Activated CD8-positive, alpha-beta memory T cell treated with anti-CD3 and anti-CD28 coated beads for 24 hours (primary cell): ENCODE measurements at places on chromosomes 3 and 15.

DNA sequence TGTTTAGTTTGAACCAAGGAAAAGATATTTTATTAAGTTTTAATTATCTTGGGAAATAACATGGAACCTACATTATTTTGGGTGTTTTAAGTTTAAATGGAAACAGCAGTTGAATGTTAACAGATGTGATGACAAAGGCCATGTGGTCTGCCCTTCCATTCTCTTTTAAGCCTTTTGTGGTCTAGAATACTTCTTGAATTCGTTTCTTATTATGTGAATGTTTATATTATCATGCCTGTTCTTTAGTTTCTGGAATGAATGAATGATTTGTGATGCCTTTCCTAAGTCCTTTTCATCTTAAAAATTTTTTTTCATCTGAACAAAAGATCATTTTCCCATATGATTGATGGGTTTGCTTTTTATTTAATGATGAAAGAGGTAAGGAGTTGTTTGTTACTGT, 44.6 kb downstream of the SNRK start:
- no peak for DNase-seq

GRCh38 chr3:5294356-5294755, 106.8 kb downstream of the EDEM1 start:
- DNase-seq, result no peak

GRCh38 chr3:129440618-129441190, 680 bp downstream of the IFT122 start:
- no peak for DNase-seq

DNA sequence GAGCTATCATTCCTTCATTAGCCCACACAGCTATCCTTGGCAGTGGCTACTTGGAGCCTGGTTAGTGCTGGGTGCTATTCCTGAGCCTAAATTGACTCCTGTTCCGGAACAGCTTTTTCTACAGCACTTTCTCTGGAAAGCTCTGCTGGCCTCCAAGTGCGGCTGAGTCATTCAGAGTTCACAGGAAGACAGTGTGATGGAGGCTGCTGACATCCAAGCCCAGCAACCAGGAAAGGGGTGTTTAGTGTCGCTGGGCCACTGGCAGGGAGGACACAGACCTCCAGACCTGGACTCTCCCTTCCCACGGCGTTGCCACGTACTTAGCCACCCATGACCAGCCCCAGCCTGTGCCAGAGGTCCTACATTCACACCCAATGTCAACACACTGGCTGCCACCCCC, 28.7 kb downstream of the CACNA2D2 start:
- DNase-seq, result no peak
